ENCODE measurements at places on chromosomes 1 and 21. TPM values are rescaled to one million over a fixed set of nuclear protein-coding genes. Genes with fewer than 3 reads are reported as not detected.

SHE gene
- total RNA-seq: not detected

TRIM63 gene
- not detected for total RNA-seq

- no peak overlapping the region for H3K4me3 ChIP-seq
- DNase-seq: no peak
- H3K27me3 ChIP-seq: no peaks in the 10 kb centered on the region
- no peaks in the 10 kb centered on the region for H3K36me3 ChIP-seq
Observed at GRCh38 chr1:53622531-53622930, 116.4 kb downstream of the GLIS1 start.

- no peaks in the 10 kb centered on the region for H3K27me3 ChIP-seq
- H3K4me3 ChIP-seq: no peak overlapping the region
- DNase-seq: no peak
- H3K4me1 ChIP-seq: peaks cover 16% of the 10 kb centered on the region
Observed at GRCh38 chr1:23909412-23909811, 3.8 kb downstream of the CNR2 start.

All from HCT116 (cell line).